ENCODE measurements at places on chromosomes 11 and 22.

DNA sequence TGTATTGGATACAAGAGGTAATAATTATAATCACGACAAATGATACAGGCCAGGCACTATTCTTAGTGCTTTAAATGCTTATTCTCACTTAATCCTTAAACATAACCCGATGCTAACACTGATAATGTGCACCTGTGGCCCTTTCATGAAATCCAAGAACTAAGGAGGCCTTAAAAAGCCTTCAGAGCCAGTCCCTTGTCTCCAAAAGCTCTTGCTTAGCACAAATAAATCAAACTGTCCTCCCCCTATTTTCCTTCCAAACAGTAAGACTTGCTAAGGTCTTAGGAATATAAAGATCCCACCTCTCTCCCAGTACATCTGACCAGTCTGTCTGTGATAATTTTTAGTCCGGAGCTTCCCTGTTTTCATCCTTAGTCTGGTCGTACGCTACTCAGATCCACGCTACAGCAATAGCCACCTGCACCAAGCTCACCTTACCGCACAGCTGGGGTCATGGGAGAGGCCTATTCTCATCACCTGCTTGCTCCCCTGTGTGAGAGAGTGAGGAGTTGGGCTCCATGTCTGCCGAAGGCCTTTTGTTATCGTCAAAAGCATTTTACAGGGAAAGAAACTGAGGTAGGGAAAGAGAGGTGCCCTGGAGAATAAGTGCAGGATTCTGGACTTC, 16.9 kb downstream of the FXYD6 start:
- no peaks in the 10 kb centered on the region for H3K27me3 ChIP-seq
- H3K36me3 ChIP-seq: no peaks in the 10 kb centered on the region
- H3K27ac ChIP-seq: no peak overlapping the region

- H3K4me1 ChIP-seq: peaks cover 72% of the 10 kb centered on the region
- H3K27ac ChIP-seq: no peak overlapping the region
- H3K4me3 ChIP-seq: no peak overlapping the region
- no peaks in the 10 kb centered on the region for H3K27me3 ChIP-seq
- DNase-seq: no peak
Measured at GRCh38 chr22:23227380-23227779, 47.1 kb downstream of the BCR start.

- no peak for DNase-seq
- peak overlapping the region; percentile 100 for H3K27ac ChIP-seq
Measured at GRCh38 chr22:46040471-46041465, 63.8 kb upstream of the WNT7B start.

DNA sequence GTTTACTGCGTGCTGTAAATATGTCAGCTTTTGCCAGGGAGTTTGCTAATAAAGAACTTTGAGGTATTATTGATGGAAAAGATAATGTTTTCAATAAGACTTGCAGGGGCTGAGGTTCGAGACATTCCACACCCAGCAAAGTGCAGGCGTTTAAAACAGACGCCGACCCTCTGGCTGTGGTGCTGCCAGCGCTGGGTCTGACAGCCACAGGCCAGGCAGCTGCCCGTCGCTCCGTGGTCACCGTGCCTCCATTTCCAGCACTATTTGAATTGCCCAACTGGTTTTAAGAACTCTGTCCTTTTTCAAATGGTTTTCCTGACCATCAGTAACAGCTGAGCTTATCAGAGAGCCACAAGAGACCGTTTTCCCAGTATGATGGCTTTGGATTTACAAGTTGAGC, 28.1 kb upstream of the ALX4 start:
- H3K36me3 ChIP-seq: no peaks in the 10 kb centered on the region
- no peaks in the 10 kb centered on the region for H3K4me1 ChIP-seq
- H3K27ac ChIP-seq: no peak overlapping the region
- peaks cover 72% of the 10 kb centered on the region for H3K27me3 ChIP-seq
- no peak for DNase-seq

DNA sequence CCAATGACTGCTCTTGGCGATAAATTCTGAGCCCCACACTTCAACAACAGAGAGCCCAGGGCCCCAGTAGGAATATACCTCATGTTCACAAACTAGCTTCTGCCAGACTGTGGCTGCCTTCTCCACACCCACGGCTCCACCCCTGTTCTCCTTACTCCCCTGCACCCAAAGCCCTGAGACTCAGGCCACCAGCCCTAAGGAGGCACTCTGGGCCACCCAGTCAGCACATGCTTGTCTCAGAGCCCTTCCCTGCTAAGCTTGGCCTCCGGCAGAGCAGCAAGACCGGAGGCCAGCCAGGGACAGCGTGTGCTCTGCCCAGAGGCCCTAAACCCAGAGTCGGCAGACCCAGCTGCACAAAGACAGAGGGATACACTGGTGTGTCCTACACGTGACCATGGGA, 27.9 kb downstream of the SPATA19 start:
- H3K4me1 ChIP-seq: no peaks in the 10 kb centered on the region
- no peak overlapping the region for H3K27ac ChIP-seq
- DNase-seq: no peak
- H3K36me3 ChIP-seq: no peaks in the 10 kb centered on the region
- H3K4me3 ChIP-seq: no peak overlapping the region

GRCh38 chr11:93160808-93161207, 37.0 kb downstream of the SLC36A4 start:
- no peak overlapping the region for H3K27ac ChIP-seq
- no peak overlapping the region for H3K4me3 ChIP-seq
- no peak for DNase-seq
- no peaks in the 10 kb centered on the region for H3K4me1 ChIP-seq

DNA sequence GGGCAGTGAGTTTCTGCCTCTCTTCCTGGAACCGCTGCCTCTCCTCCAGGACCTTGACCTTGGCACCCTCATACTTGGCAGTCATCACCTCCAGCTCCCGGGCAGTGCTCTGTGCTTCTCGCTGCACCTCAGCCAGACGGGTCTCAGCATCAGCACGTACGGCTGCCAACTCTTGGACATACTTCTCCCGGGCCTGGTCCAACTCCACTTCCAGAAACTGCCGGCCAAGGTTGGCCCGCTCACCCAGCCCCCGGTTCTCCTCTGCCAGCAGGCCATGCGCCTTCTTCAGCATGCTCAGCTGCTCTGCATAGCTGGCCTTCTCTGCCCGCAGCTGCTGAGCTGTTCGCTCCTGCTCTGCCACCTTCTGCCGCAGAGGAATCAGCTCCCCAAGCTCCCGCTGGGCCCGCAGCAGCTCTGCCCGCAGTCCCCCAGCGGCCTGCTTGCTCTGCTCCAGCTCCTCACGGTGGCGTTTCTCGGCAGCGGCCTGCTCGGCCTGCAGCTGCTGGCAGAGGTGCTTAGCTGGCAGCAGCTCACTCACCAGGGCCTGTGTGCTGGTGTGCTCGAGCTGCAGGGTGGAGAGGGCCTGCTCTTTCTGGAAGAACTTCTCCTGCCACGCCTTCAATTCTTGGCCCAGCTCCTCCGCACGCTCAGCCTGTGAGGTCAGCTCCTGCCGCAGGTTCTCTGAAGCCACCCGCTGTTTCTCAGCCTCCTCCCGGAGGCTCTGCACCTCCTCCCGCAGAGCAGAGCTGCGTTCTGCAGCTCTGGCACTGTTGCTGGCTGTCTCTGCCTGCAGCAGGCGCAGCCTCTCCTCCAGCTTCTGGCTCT, 14.4 kb downstream of the IL18BP start:
- no peaks in the 10 kb centered on the region for H3K4me1 ChIP-seq
- H3K4me3 ChIP-seq: no peak overlapping the region
- peak; percentile 60 for DNase-seq
- no peak overlapping the region for H3K27ac ChIP-seq

DNA sequence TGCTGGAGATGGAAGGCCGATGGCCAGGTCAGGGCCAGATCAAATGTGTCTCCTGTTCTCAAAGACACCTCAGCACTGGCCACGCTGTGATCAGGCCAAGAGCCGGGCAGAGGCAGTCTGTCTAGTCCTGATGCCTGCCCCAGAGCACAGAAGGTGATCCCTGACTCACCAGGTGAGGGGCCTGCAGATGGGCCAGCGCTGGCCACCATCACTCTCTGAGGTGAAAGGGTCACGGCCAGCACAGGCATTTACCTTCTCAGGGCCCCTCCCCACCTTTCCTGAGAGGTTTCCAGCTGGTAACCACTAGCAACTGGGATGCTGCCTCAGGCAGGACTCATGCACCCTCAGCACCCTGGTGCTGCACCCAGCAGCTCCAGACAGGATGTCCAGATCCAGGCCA, 2.9 kb downstream of the SBF1 start:
- no peaks in the 10 kb centered on the region for H3K27me3 ChIP-seq
- no peak overlapping the region for H3K4me3 ChIP-seq
- no peak overlapping the region for H3K27ac ChIP-seq
- no peak for DNase-seq

GRCh38 chr11:36577859-36578258, 10.1 kb downstream of the RAG1 start:
- H3K4me1 ChIP-seq: no peaks in the 10 kb centered on the region
- no peaks in the 10 kb centered on the region for H3K27me3 ChIP-seq
- no peak overlapping the region for H3K27ac ChIP-seq
- no peak for DNase-seq

- DNase-seq: no peak
- no peak overlapping the region for H3K27ac ChIP-seq
- H3K36me3 ChIP-seq: no peaks in the 10 kb centered on the region
- no peaks in the 10 kb centered on the region for H3K27me3 ChIP-seq
- H3K4me1 ChIP-seq: no peaks in the 10 kb centered on the region
Measured at GRCh38 chr11:92295175-92296137, 70.8 kb downstream of the FAT3 start.

DNA sequence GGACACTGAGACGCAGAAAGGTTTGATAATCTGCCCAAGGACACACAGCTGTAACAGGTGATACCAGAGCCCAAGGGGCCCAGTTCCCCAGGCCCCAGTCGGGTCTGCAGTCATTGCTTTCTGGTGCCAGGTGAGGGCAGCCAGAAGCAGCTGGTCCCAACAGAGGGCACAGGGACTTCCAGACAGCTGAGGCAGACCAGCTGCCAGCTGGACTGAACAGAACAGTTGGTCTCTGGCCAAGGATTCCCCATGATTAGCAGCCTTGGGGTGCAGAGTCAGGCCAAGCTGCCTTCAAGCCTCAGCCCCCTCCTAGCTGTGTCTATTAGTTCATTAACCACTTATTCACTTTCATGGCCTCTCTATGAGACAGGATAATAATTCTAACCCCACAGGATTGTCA, 105.6 kb downstream of the RRAS2 start:
- H3K4me1 ChIP-seq: peaks cover 6% of the 10 kb centered on the region
- no peak overlapping the region for H3K4me3 ChIP-seq
- no peaks in the 10 kb centered on the region for H3K36me3 ChIP-seq
- H3K27ac ChIP-seq: no peak overlapping the region
- DNase-seq: no peak

DNA sequence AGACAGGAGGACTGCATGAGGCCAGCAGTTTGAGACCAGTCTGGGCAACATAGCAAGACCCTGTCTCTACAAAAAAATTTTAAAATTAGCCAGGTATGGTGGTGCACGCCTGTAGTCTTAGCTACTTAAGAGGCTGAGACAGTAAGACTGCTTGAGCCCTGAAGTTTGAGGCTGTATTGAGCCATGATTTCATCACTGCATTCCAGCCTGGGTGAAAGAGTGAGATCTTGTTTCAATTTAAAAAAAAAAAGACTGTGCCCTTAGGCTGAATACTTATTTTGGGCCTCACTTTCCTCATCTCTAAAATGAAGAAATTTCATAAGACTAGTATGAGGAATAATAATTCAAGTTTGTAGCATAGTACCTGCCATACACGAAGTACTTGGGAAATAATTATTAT, 6.9 kb downstream of the AQP11 start:
- no peaks in the 10 kb centered on the region for H3K36me3 ChIP-seq
- H3K4me1 ChIP-seq: peaks cover 5% of the 10 kb centered on the region
- no peaks in the 10 kb centered on the region for H3K27me3 ChIP-seq

DNA sequence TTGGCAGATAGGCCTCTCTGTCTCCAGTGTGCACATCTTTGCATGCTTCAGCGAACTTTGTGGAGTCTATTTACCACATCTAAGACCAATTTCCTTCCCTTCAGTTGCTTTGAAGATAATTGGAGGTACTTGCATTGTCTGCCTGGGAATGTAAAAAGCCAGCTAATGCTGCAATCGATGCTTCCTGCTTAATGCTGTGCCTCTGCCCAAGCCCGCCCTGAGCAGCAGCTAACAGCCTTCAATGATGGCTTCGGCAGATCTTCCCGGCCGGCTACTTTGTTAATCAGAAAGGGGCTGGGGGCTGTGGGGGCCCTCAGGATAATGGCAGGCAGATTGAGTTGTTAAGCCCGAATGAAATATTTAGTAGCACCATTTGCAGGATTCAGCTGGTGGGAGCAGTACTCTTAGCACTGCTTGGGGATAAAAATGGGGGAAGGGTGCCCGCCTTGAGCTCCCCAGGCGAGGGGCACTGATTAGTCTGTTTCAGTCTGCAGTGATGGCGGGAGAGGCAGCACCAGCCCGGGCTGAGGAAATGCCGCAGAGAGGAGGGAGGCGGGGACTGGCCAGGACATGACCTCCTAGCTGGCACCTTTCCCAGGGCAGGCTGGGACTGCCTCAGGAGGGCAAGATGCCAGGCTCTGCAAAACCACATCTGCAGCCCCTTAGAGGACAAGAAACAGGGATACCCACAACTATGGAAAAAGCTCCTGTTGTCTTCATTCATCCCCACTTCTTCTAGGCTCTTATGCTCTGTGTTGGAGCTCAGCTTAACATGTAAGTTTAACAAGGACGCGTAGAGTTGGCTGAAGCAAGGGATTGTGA, 460.0 kb downstream of the BUD13 start:
- no peaks in the 10 kb centered on the region for H3K27me3 ChIP-seq
- DNase-seq: peak; percentile 37
- no peaks in the 10 kb centered on the region for H3K36me3 ChIP-seq
- no peak overlapping the region for H3K4me3 ChIP-seq
- no peak overlapping the region for H3K27ac ChIP-seq
- peaks cover 22% of the 10 kb centered on the region for H3K4me1 ChIP-seq

DNA sequence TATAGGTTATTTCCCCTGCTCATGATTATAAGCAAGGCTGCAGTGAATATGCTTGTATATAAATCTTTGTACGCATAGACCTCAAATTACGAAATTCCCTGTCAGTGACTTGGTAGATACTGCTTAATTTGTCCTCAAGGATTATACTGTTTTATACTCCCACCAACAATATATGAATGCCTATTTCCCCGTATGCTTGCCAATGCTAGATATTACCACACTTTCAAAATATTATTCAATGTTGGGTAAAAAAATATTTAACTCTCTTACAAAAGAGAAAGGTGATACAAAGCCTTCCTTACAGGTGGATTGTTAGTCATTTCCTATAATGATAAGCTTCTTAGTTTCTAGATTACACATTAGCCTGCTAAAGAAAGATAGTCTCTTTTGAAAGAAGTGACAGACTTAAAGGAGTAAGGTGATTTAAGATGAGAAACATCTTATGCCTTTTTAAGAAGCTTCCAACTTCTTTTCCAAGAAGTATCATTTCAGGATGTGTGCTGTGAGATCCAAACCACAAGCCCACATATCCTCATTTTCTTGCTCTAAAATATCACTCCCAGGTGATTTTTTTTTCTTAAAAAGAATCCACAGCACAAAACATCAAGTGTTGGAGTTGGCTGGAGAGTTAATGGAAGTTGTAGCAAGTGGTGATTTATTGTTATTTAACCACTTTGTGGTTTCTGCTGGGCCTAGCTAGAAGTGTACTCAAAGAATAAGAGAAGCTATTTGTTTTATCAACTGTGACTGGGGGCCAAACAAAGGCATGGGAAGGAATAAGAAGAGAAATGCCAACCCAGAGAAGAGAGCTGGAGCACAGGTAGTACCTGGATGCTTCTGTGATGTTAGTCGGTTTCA, 59.2 kb downstream of the BARX2 start:
- no peak overlapping the region for H3K4me3 ChIP-seq
- no peaks in the 10 kb centered on the region for H3K36me3 ChIP-seq
- no peak overlapping the region for H3K27ac ChIP-seq
